ENCODE measurements at places on chromosomes 16 and 17. TPM values are rescaled to one million over a fixed set of nuclear protein-coding genes. Genes with fewer than 3 reads are reported as not detected.

Gene CAPNS2
- total RNA-seq: 1.0 TPM

Gene HBQ1
- total RNA-seq: not detected

Gene TNFRSF17
- 0.44 TPM for total RNA-seq

Gene TBC1D3
- total RNA-seq: not detected

Gene VASN
- 14.8 TPM for total RNA-seq

Gene SKAP1
- total RNA-seq: 1.1 TPM

Gene FNDC8
- not detected for total RNA-seq

Gene MYH2
- total RNA-seq: 0.16 TPM

Gene KRTAP3-1
- total RNA-seq: not detected

Gene COPZ2
- total RNA-seq: 23.3 TPM

Gene TBC1D3C
- total RNA-seq: not detected

Gene NOS2
- total RNA-seq: 0.16 TPM

Gene MINK1
- 58.7 TPM for total RNA-seq

Gene CACNG1
- not detected for total RNA-seq

Gene NPIPA5
- total RNA-seq: 7.2 TPM

Gene ADORA2B
- total RNA-seq: 0.48 TPM

Gene KLHL10
- 0.80 TPM for total RNA-seq

Gene HSD17B2
- total RNA-seq: 4.5 TPM

Gene CCDC200
- not detected for total RNA-seq

Gene PDE6G
- not detected for total RNA-seq

Gene ARMC7
- total RNA-seq: 6.7 TPM

Gene PITPNM3
- 1.6 TPM for total RNA-seq

Gene KCNH4
- total RNA-seq: under 0.01 TPM

Gene AKAP10
- 34.1 TPM for total RNA-seq

Gene HS3ST3B1
- 2.8 TPM for total RNA-seq

Gene CACNG3
- not detected for total RNA-seq

Gene C17orf100
- total RNA-seq: 0.88 TPM

Gene NPIPA2
- 1.3 TPM for total RNA-seq

Gene TCAP
- total RNA-seq: 0.73 TPM

Gene CCDC57
- total RNA-seq: 13.4 TPM

Gene KRTAP3-2
- not detected for total RNA-seq

Gene DEXI
- total RNA-seq: 88.5 TPM

Gene SEPTIN1
- total RNA-seq: 2.7 TPM

Gene KRTAP4-9
- not detected for total RNA-seq

Gene KRT32
- total RNA-seq: 0.73 TPM

Gene MPDU1
- 140 TPM for total RNA-seq

Gene NLRC5
- 24.1 TPM for total RNA-seq

Gene KRT36
- not detected for total RNA-seq

Gene LRRC46
- 0.33 TPM for total RNA-seq

Gene LRRC36
- total RNA-seq: 0.59 TPM
